NCI-H774 (cell line): ENCODE measurements at places on chromosomes 3 and 15.
A peak's percentile ranks its signal among the peaks of the same experiment; 100 is the strongest.

- DNase-seq: no peak
These were observed 39.8 kb downstream of the CEMIP start for GRCh38 chr15:80819001-80819400.

DNA sequence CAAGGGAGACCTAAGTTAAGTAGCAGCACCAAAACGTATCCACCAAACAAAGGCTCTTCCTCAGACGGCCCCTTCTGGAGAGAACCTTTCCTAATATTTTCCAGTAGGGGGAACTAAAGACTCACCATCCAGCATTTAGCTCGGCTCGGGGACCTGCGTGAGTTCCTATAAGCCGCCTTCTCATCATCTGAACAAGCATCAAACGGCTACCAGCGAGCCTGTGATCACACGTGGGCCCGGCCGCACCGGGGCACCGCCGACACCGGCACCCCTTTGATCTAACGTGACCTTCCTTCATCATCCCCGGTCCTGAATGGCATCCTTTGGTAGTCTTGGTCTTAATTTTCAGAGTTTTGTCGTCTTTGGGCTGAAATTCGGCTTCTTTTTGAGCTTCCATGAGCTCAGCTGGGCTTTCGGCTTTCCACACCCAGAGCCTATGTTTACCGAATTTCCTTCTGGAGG is 1.4 kb upstream of the ROBO2 start:
- peak; percentile 57 for DNase-seq

GRCh38 chr3:178194539-178194938 is 341.7 kb upstream of the KCNMB2 start:
- DNase-seq: no peak

DNA sequence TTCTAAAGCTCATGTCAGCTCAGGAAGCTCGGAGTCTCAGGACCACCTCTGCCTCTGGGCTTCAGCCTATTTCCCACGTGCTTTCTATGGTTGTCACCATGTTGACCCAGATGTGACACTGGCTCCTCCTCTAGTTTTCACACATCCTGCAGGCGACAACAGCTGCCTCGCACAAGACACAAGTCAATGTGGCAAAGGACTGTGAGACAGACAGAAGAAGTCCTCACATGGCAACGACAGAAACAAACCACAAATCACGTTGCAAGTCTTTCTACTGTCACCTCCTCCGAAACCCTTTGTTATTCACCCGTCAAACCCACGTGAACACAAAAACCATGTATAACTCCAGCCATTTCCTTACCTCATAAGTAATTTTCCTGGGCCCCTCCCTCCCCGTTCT is 194.5 kb downstream of the MEX3B start:
- no peak for DNase-seq

DNA sequence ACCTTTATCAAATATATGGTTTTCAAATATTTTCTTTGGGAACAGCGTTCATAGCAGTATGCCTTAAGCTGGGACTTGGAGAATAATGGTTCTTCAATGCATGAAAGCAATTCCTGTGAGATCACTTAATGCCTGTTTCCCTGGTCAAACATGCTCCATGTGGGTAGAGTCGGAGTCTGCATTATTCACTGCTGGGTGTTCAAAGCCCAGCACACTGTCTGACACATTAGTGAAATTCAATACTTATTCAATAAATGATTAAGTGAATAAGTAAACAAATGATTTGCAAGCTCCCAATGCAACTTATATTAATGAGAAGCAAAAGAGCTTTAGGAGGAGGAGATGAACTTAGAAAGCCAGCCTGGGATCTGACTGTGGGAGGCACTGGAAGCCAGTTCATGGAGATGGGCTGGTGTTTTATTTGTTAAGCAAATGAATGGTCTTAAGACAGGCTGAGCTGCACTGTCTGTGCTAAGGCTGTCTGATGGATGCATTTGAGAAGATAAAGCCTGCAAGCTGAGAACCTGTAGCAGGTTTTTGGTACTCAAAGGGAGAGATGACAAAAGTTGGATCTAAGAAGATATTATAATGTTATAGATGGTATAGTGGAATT is 490.8 kb downstream of the MCTP2 start:
- DNase-seq: no peak

DNA sequence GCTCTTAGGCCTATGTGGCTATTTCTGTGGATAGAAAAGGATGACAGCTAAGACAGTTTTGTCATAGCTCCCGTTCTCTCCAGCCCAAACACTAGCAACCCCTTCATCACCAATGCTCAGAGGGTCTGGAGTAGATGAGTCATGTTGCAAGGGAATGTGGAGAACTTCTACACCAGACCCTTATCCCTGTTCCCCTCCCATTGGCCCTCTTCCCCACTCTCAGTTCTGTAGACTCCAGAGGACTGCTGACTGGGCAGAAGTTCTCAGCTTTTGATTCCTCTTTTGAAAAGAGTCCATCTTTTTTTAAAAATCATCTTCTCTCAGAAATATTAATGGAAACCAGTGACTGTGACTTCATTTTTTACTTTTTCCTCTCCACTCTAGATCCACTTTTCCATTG is 2.4 kb upstream of the MYZAP start:
- no peak for DNase-seq

DNA sequence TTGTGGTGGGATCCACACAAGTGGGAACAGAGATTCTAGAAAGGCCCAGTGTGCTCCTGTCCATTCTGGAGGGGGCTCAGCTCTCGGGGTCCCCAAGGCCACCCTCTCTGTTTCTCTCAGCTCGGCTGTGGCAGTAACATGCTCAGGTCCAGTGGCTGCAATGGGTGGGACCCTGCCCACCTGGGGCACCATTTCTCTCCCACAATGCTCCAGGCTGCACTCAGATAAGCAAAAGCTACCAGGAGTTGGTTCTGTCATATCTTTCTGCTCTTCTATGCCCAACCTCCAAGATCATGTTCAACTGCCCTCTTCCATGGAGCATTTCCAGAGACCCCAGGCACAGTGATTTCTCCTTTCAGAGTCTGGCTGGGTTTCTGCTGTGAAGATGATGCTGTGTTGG is 40.8 kb downstream of the ITGA11 start:
- DNase-seq: no peak

GRCh38 chr3:133058243-133058642 is 20.1 kb downstream of the TMEM108 start:
- no peak for DNase-seq

DNA sequence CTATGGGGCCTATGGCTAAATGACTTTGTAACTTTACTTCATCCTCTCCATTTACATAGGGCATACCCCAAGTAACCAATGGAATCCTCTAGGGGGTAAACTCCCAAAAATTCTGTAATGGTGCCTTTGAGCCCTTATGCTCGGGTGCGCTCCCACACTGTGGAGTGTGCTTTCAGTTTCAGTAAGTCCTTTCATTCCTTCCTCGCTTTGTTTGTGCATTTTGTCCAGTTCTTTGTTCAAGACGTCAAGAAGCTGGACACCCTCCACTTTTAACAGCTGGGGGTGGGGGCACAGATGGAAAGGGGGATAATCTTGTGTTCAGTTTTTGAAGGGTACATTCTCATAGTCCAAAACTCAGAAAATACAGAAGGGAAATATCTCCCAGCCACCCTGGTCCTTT is 84.4 kb upstream of the C2CD4B start:
- no peak for DNase-seq

GRCh38 chr3:186307594-186308221 is 54.3 kb downstream of the DGKG start:
- DNase-seq: no peak

- no peak for DNase-seq
These were observed 597.9 kb downstream of the PDCD6IP start for GRCh38 chr3:34396288-34396687.

DNA sequence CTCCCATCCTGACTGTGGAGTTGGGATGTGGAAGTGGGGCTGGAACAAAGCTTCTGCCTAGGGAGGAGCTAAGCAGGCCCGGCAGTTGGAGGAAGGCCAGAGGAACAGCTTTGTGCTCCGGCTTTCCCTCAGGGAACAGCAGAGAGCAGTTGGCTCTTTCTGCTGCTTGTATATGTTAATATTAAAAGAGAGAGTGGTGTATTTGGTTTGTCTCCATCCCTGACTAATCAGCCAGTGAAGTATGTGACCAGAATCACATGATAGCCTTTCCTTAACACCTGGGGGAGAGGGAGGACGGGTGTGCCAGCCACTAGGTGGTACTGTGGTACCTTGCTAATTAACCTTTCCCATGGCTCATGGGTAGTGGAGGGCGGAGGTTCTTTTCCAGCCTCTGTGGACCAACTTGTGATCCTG is 10.0 kb downstream of the EIF2B5 start:
- DNase-seq: peak; percentile 75

GRCh38 chr3:141979050-141979671 is 102.7 kb downstream of the ATP1B3 start:
- DNase-seq: no peak

DNA sequence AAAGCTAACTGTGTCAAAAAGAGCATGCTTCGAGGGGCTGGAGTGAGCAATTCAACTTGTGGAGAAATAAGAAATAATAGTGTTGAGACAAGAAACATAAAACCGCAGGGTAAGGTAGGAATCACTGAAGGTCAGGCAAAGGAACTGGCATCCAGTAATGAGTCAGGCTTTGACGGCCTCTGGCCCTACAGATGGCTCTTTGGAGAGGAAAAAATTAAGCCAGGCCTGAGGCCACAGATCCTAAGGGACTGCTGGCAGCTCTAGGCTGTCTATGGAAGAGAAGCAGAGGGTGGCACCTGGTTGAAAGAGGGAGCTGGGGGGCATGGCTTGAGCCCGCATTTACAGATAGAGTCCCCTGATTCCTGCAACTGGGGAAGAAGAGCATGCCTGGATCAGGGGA is 28.6 kb upstream of the ZSCAN2 start:
- DNase-seq: no peak

DNA sequence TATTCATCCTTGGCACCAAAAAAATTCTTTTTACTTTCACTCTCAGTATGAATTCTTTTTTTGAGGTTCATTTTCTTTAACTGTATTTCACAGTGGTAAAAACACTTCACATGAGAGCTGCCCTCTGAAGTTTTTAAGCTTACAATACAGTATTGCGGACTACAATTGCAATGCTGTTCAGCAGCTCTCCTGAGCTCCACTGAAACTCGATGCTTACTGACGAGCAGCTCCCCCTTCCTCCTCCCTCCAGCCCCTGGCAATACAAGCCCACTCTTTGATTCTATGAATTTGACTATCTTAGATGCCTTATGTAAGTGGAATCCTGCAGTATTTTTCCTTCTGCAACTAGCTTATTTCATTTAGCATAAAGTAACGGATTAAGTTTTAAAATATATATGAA is 183.4 kb downstream of the ADAMTS17 start:
- no peak for DNase-seq

DNA sequence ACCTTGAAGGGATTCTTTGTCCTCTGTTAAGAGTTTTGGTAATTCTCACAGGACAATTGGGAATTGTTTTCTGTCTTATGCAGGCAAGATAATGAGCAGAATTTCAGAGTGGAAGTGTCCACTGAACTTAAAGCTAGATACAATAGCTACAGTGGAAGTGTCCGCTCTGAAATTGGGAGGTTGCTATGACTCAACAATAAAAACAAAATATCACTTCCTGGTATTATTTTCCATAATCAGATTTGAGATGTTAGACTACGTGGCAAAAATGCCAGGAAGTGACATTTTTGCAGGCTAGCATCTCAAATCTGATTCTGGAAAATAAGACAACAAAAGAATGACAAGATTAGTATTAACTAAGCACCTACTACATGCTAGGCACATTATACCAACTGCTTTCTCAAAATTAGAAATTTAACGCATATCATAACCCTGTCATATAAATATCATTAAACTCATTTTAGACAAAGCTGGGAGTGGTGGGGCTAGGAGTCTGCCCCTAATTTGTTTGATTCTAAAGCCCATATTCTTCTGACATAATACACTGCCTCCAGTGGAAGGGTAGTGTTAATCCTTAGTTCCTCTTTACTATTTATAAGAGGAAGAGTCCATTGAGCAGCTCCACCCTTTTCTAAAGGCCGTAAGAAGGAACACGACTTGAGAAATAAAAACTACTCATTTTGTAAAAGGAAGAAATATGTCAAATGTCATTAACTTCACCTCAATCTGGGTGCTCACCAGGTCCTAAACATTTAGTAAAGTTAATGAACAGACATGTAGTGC is 266.9 kb upstream of the STT3B start:
- DNase-seq: no peak

DNA sequence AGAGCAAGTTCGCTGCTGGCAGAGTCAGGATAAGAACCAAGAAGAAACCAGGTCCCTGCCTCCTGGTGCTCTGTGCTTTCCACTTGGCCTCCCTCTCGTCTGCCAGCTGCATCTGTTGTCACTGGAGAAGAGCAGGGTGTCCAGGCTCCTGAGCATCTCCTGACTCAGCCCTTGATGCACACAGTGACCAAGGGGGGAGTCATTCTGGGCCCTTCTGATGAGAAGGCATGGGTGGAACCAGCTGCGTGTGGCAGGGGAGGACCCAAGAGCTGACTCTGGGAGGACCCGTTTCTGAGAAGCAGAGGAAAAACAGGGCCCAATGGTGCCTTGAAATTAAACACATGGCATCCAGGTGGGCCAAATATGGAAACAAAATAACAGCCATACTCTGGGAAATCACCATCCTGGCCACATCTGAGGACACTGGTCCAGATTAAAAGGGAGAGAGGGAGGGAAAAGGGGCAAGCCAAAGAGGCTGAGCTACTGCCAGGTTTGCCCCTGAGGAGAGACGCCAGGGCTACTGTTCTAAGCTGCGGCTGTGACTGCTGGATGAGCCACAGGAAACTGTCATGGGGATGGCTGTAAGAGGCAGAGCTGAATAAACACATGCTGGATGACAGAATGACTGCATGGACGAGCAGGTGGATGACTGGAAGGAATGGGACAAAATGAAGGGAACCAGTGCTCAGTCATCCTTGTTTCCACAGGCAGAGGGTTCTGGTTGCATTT is 58.1 kb upstream of the CA12 start:
- no peak for DNase-seq

- no peak for DNase-seq
These were observed 3.5 kb downstream of the ABHD2 start for GRCh38 chr15:89091627-89092220.

DNA sequence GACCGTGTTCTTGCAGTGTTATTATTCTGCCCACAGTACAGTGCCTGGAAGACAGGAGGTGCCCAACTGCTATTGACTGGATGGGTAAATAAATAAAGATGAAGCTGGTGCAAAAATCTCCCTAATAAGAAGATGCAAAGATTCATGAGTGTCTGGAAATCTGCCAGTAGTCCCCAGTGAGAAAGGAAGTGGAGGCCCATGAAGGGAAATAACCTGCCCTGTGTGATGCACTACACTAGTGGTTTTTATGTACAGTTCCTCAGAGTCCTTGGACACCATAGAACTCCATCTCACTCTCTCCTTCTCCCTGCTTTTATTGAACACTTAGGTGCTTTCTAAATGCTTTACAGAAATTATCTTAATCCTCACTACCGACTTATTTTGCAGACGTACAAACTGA is 8.3 kb upstream of the SUCLG2 start:
- DNase-seq: no peak

DNA sequence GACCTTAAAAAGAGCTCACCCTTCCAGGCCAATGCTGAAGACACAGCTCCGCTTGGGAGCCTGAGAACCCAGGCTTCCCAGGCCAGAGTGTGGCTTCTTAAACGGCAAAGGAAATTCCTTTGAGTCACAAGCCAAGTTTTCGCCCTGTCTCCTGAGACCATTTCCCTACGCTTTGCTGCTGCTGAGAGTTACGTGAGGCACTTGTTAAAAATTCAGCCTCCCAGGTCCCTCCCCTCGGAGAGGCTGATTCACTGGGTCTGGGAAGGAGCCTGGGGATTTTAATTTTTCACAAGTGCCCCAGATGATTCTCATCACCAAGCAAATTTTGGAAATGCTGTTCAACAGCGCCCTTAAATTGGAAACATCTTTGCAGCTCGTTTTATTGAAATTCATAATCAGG is 25.5 kb downstream of the RLBP1 start:
- DNase-seq: no peak
